ENCODE measurements at places on chromosomes 6 and 20.

DNA sequence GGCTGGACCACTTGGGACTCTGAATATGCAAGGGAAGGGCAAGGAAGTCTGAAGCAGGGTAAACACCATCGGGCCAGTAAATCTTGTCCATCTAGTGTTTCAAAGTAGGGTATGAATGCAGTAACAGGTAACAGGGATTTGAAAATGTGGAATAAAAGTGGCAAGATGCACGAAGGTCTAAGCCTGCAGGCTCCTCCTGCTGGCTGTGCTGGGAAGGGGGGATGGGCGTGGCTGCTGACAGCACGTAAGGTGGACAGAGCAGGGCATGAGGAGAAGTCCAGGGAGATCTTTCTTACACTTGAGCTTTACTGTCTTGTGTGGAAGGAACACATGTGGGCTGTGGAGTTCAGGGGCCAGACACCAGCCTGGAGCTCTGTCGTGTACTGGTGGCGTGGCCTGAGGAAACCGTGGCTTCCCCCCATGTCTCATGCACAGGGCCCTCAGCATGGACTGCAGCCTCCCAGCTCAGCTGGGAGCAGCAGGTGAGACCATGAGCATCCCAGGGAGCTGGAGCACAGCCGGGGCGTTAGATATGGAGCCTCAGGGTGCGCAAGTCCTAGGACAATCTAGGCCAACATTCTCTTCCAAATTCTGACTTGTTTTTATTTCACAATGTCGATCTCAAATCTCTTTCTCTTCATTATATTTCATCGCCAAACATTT, 84.5 kb downstream of the SLC22A23 start:
- no peak for DNase-seq

GRCh38 chr6:148316308-148316707, 26.3 kb upstream of the SASH1 start:
- DNase-seq = no peak

DNA sequence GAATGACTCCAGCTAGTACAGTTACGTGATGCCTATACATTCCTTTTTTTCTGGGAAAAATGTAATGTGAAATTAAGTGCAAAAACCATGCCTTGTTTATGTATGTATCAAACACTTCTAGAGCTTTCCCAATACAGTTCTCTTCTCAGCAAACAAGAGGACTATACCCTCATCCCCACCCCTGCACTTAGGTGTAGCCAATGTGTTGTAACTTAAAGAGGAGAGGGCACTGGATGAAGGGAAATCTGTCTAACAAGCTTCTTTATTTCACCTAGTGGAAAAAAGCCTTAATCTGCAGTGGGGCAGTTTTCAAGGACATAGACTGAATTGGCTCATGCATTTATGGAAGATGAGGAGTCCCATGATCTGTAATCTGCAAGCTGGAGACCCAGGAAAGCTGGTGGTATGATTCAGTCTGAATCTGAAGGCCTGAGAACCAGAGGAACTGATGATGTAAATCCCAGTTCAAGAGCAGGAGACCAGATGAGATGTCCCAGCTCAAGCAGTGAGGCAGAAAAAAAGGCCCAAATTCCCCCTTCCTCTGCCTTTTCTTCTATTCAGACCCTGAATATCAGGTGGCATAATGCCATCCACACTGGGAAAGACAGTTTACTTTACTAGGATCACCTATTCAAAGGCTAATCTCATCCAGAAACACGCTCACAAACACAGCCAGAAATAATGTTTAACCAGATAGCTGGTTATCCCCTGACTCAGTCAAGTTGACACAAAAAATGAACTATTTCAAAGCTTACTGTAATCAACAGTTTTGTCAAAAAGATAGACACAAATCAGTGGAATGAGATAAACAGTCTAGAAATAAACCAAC, 25.8 kb upstream of the SLC17A3 start:
- no peak for DNase-seq

GRCh38 chr6:34459899-34460593, 5.8 kb upstream of the PACSIN1 start:
- no peak for DNase-seq

DNA sequence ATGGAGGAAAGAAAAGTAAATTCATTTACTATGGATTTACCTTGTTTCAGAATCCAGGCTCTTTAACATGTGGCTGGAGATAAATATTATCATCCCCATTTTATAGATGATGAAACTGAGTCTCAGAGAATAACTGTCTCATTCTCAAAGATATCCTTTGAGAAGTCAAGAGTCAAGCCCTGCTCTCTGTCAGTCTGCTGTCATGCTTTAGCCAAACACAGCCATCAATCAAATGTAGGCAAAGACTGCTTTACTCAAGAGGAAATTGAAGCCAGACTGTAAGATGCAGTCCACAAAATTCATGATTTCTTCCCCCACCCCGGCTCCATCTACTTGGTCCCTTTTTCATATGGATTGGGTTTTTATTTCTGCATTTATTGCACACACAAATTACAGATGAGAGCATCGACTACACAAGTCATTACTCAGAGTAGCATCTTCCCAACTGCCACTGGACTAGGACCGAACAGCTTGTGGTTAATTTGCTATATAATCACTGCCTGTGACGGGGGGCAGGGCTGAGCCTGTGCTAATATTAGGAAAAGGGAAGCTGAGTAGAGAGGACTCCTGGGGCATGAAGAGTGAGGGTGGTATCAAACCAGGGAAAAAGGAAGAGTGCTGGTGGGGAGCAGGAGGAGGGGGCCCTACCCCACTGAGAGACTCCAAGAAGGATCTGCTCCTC, 102.7 kb upstream of the TOP1 start:
- DNase-seq = no peak

GRCh38 chr20:44734938-44735337, 10.7 kb upstream of the KCNK15 start:
- no peak for DNase-seq

DNA sequence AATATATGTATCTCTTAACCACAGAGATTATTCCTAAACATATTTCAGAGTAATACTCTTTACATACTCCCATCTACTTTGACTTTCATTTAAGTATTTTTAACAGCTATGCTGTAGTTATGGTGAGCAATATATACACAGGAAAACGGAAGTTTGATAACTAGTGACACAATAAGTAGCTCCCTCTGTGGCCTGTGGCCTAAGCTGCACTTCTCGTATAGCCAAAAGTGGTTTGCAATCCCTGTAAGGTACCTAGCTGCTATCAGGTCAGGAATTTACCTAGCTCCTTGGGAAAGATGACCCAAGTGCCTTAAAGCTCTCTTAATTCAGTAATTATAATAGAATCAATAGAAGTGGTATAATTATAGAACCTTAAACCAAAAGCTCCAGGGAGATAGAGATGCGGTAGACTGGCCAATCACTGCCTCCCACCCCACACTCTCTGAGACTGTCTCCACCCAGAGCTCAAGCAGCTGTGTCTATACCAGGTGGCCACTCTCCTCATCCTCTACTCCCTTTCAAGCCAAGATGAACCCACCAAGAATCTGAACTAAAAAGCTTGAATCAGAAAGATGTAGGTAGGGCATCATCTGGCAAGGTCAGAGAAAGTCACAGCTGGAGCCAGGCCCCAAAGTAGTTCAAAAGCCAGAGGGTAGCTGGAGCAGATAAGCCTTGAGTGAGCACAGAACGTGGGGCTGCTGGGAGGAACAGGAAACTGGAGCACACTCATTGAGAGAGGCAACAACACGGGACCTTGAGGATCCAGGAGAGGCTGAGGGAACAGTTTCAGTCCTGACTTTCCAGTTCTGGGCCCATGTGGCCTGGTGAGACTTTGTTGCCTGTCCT, 84.9 kb upstream of the ASF1A start:
- no peak for DNase-seq

GRCh38 chr20:57006411-57007170, 259.9 kb downstream of the BMP7 start:
- no peak for DNase-seq

DNA sequence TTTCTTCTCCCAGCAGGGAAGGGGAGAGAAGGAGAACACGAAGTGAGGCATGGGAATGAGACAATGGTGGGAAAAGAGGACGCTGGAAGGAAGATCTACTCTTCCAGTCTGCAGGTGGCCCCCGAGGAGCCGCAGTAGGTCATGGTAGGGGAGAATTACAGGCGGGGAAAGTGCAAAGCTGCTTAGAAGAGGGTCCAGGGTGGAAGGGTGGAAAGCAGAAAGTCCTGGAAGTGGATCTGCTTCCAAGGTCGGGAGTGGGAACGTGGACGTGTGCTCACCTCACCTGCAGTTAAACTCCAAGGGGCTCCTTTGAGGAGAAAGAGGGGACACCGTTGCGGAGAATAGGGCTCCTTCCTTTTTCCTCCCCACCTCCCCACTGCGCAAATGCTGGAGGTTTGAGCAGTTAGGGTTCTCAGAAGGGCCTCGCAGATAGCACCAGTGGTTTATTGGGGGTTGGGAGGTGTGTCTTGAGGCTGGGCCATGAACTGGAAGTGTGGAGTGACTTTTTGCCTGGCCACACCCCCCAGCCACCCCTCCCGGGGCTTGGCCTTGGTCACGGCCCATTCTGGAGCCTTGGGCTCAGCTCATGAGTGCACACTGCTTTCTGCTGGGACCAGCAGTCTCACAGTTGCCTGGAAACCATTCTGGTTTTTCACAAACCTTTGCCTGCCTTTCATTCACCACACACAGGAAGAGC, 100.4 kb upstream of the MLN start:
- DNase-seq = no peak

DNA sequence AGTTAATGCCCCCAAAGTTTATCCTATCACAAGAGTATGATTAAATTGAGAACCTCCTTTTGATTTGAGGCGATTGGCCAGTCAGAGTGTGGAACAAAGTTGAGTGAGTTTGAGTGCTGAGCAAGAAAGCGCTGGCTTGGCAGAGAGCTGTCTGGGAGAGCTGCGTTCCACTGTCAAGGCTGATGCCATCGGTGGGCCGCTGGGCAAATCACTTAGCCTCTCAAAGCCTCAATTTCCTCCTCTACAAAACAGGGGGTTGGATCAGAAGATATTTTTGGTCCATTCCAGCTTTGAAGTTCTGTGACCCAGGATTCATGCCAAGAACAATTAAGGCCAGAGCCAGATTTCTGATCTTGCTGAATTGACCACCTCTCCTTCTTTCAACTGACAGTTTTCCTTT, 60.2 kb downstream of the TMEM242 start:
- DNase-seq = no peak

GRCh38 chr6:74073429-74073828, 377.4 kb downstream of the CD109 start:
- DNase-seq = no peak

DNA sequence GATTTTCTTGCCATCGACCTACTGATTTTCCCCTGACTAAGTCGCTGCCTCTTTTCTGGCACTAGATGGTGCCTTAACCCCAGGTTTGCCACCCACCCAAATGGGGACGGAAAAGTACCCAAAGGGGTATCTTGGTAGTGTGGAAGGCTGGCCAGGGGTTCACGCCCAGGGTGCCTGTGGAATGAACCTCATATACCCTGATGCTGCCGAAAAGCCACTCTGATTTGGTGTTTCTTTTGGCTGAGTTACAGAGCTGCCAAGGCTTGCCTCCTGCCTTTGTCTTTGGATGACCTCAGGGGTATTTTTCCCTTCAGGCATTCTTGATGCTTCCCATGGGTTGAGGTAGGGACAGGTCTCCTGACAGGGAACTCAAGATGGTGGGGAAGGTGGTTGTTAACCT, 78.1 kb downstream of the MAP3K7 start:
- no peak for DNase-seq

DNA sequence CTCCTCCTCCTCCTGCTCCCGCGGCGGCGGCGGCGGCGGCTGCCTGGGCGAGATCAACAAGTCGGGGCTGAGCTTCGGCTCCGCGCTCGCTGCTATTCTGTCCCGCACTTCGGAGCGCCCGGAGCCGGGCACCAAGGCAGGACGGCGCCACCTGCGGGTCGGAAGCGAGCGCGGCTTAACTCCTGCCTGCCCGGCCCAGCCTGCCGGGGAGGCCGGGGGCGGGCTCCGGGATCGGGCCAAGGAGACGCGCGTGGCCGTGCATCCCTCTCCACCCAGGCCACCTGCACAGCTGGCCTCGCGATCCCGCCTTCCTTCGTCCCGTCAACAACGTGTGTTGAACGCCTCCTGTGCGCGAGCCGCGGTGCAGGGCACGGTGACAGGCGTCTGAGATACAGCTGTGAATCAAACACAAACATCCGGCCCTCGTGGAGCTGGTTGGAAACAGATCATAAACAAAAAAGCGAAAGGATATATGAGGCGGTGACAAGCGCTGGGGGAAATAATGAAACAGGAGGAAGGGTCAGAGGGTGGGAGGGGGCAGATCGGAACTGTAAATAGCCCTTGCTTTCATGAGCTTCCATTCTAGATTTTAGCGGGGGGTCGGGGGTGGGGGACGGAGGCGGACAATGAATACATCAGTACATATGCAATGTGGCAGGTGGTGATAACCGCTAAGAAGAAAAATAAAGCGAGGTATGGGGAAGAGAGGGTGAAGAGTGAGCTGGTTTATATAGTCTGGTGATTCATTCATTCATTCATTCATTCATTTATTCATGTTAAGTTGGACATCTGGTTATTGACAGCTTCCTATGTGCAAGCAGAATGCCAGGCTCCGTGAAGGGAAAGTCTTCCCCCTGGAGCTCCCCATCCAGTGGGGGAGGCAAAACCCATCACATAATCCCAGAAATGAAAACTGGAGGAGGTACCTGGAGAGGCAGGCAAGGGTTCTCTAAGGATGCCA, 2.0 kb upstream of the KCNB1 start:
- no peak for DNase-seq

- peak; percentile 5 for DNase-seq
Measured at GRCh38 chr20:12970372-12970821, 38.4 kb upstream of the SPTLC3 start.

DNA sequence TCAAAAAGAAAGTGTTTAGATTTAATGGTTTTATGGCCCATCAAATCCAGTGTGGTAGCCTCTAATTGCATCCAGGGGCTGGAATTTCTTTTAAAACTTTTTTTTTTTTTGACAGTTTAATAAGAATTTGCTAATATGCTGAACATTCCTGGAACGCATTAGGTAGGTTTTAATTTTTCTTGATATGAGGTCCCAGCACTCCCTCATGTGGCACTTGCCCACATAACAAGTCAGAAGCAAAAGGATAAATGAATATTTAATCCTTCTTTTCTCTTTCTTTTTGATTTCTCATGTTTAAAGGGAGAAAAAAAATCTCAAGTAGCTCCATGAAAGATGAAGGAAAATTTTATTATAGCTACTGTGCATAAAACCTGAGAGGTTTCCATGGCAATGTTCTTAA, 13.5 kb downstream of the HAO1 start:
- DNase-seq = peak; percentile 26

DNA sequence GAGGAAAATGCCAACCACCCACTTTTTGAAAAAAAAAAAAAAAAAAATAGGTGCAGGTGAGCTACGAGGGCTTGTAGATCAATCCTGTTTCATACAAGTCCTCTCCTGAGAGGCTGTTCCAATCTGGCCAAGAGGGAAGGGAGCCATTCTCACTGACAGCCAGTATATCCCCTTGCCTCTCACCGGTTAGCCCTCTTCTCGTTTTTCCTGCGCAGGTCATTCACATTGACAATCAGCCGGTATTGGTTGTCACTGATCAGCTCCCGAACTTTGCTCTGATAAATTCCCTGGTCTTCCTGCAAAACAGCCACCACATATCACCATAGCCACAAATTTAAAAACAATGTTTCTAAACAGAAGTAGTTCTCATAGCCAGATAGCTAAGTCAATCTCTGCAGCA, 1.4 kb downstream of the MCM3 start:
- DNase-seq = no peak

GRCh38 chr20:52840041-52840440, 132.1 kb upstream of the TSHZ2 start:
- DNase-seq = no peak

- no peak for DNase-seq
Measured at GRCh38 chr6:168599118-168599494, 158.1 kb downstream of the SMOC2 start.

- DNase-seq = peak; percentile 72
Measured at GRCh38 chr6:71510057-71510713, 221.6 kb downstream of the OGFRL1 start.

- no peak for DNase-seq
Measured at GRCh38 chr20:761418-762381, 6.6 kb downstream of the SLC52A3 start.
